ENCODE measurements at places on chromosomes 2 and 18.

GRCh38 chr2:234488486-234488885 lies 8.4 kb downstream of the ARL4C start:
- DNase-seq: no peak

GRCh38 chr2:88423733-88424132 lies 28.8 kb downstream of the FOXI3 start:
- DNase-seq: no peak

DNA sequence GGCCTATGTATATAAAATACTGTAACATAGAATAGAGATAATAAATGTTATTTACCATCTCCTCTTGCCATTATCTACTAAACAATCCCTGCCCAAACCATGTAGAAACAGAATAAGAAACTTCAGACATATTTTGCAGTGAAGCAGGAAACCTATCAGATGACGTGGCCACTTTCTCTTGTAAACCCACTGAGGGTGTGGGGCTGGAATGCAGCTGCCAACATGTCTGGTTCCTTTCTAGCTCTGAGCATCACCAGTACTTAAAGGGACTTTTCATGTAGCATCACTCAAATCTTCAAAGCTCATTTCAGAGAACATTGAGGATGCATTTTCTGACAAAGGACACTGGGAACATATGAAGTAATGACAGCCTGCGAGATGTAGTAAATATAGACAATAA lies 251.8 kb downstream of the LPIN1 start:
- DNase-seq: no peak

- no peak for DNase-seq
Measured at GRCh38 chr2:24365826-24366225, 5.5 kb upstream of the ITSN2 start.

DNA sequence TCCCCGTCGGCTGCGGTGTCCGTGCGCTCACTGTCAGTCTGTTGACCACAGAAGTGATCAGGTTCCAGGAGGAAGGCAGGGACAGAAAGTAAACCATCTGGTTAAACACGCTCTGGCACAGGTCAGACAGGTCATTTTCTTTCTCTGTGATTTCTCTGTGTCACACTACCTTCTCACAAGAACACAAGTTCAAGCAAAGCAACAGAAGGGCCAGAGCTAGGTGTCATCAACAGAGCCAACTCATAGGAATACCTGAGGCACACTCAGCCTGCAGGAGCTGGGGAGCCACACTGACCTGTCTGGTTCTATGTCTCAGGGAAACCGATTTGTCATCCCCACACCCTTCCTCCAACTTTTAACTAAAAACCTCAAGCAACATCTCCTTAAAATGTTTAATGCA lies 115.1 kb upstream of the ZBTB14 start:
- no peak for DNase-seq

GRCh38 chr2:162072976-162073887 lies 783 bp downstream of the DPP4 start:
- DNase-seq: no peak

DNA sequence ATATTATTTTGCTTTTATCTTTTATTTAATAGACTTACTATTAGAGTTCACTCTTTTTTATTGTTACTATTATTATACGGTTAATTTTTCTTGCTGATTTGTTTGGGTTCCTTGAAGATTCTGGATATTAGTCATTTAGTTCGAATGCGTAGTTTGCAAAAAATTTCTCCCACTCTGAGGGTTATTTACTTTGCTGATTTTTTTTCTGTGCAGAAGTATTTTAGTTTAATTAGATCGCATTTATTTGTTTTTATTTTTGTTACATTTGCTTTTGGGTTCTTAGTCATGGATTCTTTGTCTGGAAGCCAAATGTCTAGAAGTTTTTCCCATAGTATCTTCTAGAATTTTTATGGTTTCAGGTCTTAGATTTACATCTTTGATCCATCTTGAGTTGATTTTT lies 585.2 kb downstream of the CPS1 start:
- DNase-seq: no peak

DNA sequence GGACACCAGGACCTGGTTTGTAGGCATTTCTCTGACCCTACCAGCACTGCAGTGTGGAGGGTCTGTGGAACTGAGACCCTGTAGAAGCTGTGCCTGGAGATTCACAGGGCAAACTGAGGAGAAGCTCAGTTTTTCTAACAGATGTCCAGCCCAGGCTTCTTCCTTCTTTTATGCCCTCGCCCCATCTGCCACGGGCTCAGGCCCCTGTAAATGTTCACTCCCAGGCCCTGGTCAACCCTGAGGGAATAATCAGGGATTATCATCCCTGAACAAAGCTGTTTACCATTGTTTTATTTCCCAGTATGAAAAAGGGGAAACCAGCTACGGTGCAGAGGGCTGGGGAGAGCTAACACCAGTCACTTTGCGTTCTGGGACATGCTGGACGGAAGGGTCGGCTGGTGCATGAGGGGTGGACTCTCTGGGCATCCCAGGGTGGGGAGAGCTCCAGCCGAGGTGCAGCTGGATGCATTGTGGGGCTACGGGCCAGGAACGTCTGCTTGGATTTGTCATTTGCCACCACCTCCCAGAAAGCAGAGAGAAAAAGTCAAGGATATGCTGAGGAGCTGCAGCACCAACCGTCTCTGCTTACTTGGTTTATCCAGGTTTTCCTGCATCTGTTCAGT lies 183.8 kb downstream of the TFCP2L1 start:
- DNase-seq: no peak

DNA sequence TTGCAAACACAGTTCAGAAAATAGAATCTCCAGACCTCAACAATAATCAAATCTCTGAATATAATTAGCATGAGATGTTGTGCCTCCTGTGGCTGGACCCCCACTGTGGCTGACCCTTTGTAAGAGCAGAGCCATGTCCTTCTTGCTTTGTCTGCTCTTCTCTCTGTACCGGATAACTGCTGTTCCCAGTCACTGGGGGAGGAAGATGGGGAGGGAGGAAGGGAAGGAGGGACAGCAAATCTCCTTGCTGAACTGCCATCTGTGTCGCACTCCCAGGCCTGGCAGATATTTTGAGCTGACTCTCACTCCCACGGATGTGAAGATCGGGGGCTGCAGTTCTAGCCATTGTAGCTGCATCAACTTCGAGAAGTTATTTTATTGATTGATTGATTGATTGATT lies 319.0 kb upstream of the CXCR4 start:
- no peak for DNase-seq

- DNase-seq: no peak
Measured at GRCh38 chr2:40150266-40150665, 301.6 kb downstream of the SLC8A1 start.

- no peak for DNase-seq
Measured at GRCh38 chr2:204346906-204347305, 198.4 kb upstream of the PARD3B start.

DNA sequence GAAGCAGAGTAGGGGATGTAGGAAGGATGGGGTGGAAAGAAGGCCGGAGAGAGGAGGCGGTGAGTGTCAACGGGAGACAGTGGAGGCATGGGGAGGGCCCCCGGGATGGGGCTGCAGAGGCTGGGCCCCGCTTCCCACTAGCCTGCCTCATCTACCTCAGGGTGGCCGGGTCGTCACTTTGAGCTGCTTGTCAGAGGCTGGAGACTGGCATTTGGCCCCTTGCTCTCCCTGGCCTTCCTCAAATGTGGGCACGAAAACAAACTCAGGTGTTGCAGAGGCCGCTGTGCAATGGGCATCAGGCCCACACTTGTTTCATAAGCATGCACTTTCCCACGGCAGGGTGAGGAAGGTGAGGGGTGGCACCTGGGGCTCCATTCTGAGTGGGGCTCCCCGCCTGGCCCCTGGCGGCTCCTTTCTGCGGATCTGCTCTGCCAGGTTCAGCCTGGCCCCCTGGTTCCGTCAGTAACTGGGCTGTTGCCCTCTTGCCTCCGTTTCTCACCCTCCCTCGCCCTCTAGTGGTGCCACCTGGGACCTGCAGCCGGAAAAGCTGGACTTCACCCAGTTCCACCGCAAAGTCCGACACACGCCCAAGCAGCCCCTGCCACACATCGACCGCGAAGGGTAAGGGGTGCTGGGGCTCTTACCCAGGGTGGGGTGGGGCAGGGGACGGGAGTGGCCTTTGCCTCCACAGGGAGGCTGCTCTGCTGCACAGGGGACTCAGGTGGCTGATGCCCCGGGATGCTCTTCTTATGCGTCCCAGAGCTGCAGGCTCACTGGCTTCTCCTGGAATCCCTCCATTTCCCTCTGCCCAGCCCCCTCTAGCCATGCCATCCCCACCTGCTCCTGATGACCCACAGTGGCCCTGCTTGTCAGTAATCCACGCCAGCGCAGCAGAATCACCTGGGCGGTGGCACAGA lies 125.4 kb downstream of the CTIF start:
- no peak for DNase-seq

- no peak for DNase-seq
Measured at GRCh38 chr18:415047-415446, 85.5 kb downstream of the COLEC12 start.

DNA sequence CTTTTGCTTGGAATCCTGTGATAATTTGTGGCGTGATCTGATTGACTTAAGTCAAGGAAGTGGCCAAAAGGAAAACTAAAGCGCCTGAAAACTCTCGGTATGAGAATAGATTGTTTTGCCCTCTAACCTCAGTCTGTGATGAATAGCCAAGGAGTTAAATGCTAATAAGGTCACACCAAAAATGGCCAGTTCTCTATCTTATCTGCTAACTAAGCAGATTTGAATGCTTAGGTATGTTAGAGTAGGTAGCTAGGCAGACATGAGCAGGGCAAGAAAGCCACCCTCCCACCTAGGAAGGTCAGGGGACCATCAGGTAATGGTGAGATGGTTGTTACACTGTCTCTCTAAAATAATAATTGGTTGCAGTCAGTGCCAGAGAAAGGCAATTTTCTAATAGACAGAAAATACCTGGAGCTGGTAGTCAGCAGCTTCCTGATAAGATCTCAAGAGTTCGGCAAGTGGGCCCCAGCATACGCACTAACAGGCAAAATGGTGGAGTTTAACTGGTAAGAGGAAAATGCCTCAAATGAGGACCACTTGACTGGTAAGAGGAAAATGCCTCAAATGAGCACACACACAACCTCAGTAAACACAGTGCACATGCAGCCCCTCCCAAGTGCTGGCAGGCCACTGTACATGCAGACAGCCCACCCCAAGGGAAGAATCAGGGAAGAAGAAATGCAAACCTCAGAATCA lies 468.4 kb downstream of the MBD2 start:
- DNase-seq: no peak

GRCh38 chr2:232386490-232386739 lies 7.9 kb downstream of the ALPP start:
- DNase-seq: no peak

- DNase-seq: no peak
Measured at GRCh38 chr2:136323195-136323594, 205.2 kb upstream of the CXCR4 start.
